ENCODE measurements at places on chromosomes 5 and 9.

DNA sequence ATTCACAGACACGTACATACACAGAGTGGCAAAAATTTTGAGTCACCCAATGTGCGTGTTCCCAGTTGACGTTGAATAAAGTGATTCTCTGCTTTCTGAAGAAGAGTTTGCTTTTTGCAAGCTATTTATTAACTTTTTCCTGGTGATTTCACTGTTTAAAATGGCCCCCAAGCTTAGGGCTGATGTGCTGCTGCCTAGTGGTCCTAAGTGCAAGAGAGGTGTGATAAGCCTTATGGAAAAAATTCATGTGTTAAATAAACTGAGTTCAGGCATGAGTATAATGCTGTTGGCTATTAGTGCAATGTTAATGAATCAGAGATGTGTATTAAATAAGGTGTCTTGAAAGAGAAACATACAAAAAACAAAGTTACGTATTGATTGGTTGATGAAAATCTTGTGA, 16.9 kb downstream of the CSNK1G3 start:
- DNase-seq: no peak

DNA sequence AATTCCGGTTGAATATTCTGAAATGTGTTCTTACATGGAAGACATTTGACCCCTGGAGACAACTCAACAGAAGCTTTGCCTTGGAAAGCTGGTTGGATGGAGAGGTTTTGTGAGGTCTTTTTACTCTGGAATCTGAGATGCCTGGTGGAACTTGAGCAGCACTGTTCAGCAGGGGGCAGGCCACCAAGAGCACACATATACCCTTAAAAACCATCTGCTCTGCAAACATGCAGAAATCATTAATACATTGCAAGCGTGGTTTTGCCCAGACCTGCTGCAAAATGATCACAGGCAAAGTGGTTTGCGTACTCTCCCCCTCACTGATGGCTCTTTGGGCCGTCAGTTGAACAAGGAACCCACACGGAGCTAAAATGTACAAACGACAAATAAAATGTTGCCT, 32.8 kb upstream of the DAP start:
- no peak for DNase-seq

- no peak for DNase-seq
Measured at GRCh38 chr5:60516688-60517087, 183.3 kb downstream of the DEPDC1B start.

- no peak for DNase-seq
Measured at GRCh38 chr5:10583663-10584572, 20.0 kb downstream of the ANKRD33B start.

DNA sequence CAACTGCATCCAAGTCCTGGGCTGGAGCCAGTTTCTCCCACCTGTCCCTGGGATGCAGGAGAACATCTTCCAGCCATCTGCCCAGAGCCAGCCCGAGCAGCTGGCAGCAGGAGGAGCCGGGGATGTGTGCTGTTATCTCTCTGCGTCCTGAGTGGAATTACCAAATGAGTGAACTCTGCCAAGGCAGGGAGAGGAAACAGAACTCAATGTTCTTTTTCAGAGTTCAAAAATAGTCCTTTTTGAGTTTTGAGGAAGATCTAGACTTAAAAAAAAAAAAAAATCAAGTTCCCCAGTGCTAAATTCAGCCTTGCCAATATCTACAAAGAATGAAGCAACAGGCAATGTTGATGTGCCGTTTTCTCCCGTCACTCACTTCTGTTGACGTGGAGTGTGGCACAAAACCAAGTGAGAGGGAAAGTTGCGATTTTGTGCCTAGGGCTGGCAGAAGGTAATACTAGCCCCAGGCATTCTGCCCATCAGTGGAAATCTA, 56.2 kb downstream of the TMOD1 start:
- DNase-seq: no peak

GRCh38 chr9:136238342-136238732, 7.3 kb downstream of the QSOX2 start:
- DNase-seq: no peak

- no peak for DNase-seq
Measured at GRCh38 chr5:36377192-36377591, 75.5 kb upstream of the RANBP3L start.

GRCh38 chr9:110545705-110546104, 33.8 kb downstream of the SVEP1 start:
- DNase-seq: no peak

DNA sequence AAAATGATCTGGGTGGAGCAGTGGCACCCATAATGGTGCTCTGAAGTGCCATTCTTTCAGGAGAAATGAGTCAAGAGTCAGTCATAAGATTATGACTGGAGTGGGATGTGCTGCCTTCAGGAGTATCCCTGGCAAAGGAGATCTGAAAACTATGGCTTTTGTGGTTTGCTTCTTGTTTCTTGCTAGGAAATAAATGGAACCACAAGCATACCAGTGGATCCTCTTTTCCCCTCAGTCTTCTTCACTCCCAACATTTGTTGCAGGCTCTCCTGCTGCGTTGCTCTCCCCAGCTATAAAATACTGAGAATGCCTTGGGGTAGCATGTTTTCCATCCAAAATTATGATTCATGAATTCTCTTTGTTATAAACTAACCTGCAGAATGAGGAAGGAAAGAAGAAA, 199.1 kb downstream of the NNT start:
- DNase-seq: no peak

DNA sequence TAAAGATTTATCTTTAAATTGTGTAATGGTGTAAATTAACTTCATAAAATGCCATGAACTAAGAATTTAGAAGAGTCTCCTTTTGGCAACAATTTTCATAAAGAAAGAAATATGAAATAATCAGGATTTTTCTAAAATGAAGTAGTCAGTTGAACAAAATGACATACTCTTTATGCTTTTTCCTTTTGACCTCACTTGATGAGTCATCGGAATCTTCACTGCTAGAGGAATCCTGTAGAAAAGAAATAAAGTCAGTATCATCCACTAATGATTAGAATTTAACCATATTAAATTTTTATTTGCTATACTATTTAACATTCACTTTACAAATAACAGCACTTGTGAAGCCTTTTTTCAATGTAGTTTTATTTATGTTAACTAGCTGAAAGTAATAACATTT, 26.1 kb downstream of the CHD1 start:
- DNase-seq: no peak

GRCh38 chr9:110115341-110115820, 92.6 kb downstream of the C9orf152 start:
- no peak for DNase-seq

Data from stimulated activated CD4-positive, alpha-beta T cell treated with anti-CD3 and anti-CD28 coated beads, Interleukin-15, amount 100 ng/mL, for 48 hours (primary cell).